ENCODE measurements at places on chromosomes 7 and 10.

DNA sequence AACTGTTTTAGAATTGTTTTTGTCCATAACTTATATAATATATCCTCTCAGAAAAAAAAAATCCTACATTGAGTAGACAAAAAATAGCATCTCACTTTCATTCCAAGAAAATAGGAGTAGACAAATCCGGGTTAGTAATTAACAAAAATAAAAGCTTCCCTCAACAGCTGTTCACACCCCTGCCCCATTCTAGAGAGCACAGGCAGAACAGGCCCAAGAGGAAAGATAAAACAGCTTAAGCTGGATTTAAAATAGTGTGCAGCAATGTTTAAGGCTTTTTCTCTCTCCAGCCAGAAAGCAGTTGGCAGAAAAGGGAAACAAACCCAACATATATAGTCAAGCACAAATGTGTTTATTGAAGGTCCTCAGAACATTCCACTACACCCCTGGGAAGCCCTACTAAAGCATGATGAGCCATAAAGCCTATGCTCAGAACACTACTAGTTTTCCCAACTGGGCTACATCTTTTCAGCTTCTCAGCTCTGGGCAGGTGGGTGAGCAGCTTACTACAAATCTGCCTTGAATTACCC is 189.9 kb downstream of the MTERF1 start:
- DNase-seq = no peak

- no peak for DNase-seq
These were observed 25.6 kb downstream of the ANKMY2 start for GRCh38 chr7:16619979-16620408.

DNA sequence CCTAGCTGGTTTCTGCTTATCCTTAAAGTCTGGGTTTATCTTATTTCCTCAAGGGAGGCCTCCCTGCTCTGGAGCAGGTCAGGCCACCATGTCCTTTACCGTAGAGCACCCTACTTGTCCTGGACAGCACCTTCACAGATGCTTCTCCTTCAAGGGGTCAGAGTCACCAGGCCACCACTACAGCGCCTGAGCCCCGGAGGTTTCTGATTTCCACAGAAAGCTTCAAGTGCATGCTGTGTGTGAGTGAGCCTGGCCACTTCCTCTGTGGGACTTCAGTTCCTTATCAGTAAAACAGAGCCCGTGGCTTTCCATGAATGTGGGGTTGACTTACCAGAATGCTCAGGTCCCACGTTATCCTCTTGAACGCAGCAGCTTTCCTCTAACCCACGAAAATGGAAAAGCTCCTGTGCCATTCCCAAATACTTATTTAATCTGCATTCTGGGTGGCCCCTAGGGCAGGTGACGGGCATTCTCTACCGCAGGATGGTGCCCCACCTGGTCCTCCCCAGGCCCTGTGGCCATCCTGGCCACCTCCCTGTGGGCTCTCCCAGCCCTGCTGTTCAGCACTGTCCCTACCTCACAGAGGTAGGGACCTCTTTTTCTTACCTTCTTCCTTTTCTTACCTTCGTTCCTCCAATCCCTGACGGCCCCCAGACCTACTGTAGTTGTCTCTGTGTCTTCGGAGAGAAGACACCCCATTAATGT is 1.4 kb upstream of the DOCK1 start:
- DNase-seq = no peak

- DNase-seq = no peak
These were observed 651.6 kb upstream of the FOXK1 start for GRCh38 chr7:4030346-4030950.

DNA sequence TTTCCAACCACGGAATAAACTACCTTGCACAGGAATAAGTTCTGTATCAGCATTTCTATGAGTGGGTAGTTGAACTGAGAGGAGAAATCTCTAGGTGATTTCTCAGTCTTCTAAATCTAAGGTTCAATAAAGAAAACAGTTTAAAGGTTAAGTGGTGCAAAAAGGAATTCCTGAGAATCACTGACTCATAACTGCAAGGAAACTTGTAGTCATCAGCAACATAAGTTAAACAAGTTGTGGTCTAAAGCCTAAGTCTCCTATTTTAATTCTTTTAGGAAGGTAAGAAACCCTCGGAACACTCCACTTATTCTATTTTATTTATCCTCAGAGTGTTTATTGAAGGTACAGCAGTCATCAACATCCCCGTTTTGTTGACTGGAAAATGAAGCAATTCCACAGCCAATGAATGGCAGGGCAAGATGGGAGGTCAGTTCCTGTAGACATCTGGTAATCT is 92.4 kb upstream of the PIK3CG start:
- DNase-seq = no peak

- no peak for DNase-seq
These were observed 33.7 kb downstream of the STAMBPL1 start for GRCh38 chr10:88913788-88914187.

DNA sequence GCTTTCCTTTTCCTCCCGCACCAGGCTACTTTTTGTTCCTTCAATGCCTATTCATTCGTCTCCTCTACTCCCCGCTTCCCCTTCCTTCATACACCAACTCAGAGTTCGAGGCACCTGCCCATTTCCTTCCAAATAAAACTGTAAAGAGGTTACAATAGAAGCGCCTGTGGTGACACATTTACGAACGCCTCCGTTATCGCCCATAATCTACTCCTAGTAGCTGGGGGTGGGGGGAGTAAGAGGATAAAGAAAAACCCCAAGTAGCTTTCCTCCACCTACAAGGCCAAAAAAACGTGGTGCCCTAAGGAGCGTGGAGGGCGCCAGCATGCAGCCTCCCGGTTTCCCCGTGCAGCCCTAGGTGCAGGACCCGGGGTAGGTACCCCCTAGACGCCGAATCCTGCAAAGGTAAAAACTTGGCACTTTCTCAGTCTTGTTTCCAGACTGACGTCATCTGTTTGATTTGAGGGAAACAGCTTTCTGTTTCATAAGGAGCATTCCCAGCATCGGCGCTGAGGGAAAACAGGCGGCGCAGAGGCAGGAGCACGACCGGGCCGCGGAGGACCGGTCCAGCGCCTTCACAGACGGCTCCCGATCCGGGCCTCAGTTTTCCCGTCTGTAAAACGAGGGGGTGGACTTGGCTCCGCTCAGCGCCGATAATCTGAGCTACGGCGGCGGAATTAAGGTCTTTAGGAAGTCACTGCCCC is 922 bp downstream of the PPA1 start:
- DNase-seq = peak; percentile 64

- DNase-seq = no peak
These were observed 14.3 kb downstream of the CPA1 start for GRCh38 chr7:130394421-130395195.

DNA sequence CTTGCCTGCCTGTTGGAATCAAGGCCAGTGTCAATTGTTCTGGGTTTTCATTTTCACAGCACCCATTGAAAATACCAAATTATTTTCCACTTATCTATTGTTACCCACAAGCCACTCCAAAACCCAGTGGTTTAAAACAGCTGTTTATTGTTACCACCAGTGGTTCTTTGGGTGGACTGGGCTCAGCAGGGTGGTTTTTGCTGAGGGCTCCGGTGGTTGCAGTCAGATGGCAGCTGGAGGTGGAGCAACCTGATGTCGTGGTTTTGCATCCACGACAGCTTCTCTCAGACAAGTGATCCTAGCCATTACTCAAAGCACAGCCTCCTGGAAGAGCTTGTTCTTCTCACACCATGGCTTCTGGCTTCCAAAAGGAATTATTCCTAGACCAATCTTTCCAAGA is 235.1 kb upstream of the ADARB2 start:
- no peak for DNase-seq

DNA sequence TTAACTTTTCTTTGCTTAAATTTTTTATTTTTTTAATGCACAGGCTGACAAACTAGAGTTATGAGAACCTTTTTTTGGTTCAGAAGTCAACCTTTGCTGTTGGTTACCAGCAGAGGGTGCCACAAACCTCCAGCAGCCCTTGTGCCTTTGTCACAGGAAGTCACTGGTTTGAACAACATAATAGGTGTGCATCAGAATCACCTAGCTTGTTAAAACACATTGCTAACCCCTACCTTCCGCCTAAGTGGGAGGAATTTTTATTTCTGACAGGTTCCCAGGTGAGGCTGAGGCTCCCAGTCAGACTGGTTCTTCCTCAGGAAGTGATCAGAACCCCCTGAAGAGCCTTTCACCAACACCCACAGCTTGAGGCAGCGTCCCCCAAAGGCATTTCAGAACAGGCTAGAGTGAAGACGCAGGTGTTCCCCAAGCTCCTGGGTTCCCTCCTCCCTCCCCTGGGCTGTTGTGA is 22.6 kb upstream of the VDAC2 start:
- DNase-seq = peak; percentile 57

- DNase-seq = peak; percentile 25
These were observed 63.5 kb downstream of the ZNF365 start for GRCh38 chr10:62437696-62438095.

DNA sequence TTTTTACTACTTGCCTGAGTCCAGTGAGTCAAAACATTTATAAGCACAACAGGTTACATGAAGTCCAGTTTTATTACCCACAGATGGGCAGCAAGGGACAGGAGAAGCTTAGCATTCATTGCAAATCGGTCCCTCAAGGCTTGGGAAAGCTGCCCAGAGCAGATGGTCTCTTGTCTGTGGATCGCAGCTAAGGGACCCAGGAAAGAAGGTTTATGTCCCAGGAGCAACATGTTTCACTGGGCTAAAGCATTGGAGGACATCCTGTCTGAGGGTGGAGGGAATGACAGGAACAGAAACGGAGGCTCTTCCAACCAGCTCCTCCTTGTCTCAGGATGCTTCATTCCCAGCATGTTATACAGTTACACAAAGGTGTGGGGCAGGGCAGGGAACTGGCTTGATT is 39.3 kb downstream of the TRIM24 start:
- DNase-seq = no peak

DNA sequence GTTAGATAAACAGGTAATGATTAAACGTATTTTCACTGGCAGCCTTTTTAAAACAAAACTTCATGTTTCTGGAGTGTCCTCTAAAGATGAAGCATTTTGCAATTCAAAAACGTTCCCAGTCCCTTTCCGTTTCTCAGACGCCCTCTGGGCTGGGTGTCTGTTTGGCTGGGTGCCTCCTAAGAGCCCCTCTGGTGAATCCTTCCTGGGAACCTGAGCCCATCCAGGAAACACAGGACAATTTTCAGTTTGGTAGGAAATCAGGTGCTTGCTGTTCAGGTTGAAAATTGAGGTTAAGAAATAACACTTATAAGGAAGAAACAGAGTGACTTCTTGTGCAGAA is 76.7 kb downstream of the CHN2 start:
- DNase-seq = no peak

GRCh38 chr7:87831097-87831496 is 45.1 kb downstream of the SLC25A40 start:
- no peak for DNase-seq

- no peak for DNase-seq
These were observed 47.0 kb upstream of the BICC1 start for GRCh38 chr10:58465629-58466028.
